GM18507 (cell line): ENCODE measurements at places on chromosomes 4 and X.

GRCh38 chr4:171651071-171651470 lies 162.1 kb upstream of the GALNTL6 start:
- DNase-seq, result no peak

DNA sequence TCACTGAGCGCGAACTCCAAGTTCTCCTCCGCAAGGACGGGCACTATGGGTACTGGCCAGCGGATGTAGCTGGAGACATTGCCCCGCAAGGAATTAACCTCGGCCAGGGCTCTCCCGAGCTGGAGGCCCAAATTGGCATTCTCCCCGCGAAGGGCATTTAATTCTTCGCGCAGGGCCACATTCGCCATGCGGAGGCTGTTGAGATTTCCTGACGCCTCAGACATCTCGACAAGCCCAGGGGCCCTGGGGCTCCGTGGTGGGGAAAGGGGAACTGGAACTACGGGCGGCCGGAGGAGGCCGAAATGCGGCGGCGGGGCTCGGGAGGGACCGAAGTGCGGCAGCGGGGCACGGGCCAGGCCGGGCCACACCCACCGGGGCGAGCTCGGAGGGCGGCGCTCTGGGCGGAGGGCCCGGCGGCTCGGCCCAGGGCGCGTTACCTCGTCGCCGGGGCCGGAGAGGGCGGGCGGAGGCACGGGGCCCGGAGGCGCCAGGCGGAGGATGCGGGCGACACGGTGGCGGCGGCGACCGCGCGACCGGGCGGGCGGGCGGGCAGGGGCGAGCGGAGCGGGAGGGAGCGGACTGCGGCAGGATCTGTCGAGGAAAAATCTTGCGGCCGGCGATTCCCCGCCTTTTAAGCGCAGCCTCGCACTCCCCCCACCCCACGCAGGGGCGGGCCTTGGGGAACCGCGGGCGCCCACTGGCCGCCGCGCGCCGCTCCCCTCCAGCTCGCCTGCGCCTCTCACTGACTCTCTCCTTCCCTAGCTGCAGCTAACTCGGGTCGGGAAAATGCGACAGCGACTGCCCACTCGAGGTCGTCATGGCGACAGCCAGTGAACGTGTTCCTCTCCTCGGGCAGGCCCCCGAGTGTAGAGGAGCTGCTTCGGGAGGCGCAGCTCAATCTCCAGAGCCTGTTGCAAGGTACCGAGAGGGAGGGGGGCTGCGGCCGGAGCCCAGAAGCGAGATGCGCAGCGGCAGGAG lies at the start of gene RTL5:
Gene RTL5, minus strand, starts transcription at position 599 of the 978 bp plus-strand sequence.
- DNase-seq, result no peak

- no peak for DNase-seq
Observed at GRCh38 chr4:73139245-73139644, 69.7 kb upstream of the COX18 start.

DNA sequence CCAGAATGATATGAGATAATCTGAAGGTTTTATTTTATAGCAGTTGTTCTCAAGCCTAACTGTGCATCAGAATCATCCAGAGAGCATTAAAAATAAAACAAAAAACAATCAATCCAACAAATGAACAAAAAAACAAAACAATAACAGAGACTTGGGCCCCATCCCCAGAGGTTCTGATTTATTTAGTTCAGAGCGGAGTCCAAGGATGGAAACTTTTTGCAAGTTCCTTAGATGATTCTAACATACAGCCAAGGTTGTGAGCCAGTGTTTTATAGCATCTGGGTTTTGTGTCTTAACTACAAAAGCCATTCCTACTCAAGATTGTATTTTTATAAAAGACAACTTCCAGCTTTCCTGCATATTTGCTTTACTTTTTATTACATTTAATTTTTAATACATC lies 59.4 kb upstream of the GRPR start:
- DNase-seq, result no peak

DNA sequence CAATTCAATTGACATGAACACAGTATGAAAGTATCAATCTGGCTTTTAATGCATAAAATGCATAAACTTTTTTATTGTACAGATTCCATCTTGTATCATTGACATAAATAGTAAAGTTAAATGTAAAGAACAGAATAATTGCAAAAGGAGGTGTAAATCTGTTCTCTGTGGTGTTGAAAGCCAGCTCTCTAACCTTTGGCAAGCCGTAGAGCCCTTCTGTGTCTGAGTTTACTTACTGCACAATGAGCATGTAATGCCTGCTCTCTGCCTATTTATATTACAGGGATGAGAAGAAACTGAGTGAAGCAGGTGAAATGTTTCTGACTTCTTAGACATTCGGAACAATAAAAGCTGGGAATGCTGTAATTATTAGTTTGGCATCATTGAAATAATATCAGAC lies 389.3 kb upstream of the EPHA5 start:
- DNase-seq, result no peak

DNA sequence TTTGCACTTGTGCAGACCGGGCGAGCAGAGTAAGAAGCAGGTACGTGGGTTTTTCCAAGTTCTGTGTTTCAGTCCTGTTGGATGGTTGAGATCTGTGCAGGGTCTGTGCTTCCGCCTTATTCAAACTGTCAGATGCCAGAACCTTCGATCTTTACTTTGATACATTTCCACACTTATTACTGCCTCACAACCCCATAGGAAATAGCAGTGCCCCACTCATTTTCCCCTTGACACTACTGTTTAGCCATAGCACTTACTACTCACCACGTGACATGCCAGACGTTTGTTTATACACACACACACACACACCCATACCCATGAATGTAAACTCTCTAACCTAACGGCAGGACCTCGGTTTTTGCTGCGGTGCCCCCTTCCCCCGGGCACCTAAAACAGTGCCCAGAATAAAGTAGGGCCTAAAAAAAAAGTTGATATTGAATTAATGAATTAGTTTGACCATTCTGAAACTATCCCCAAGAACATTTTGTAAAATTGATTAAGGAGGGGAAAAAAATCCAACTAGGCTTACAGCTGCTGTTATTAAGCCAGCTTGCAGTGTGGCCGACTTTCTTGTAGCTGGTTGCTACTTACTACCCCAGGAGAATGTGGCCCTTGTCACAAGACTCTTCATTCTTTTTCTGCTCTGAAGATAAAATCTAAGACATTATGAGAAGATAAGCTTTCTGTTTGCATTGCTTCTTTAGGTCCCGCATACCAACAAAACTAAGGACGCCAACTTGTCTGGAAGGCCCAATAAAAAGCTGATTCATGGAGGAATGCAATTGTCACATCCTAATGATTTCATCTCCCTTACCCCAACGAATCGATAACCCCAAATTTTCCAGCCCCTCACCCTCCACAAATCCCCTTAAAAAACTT lies 704 bp upstream of the SEPSECS start:
- no peak for DNase-seq

DNA sequence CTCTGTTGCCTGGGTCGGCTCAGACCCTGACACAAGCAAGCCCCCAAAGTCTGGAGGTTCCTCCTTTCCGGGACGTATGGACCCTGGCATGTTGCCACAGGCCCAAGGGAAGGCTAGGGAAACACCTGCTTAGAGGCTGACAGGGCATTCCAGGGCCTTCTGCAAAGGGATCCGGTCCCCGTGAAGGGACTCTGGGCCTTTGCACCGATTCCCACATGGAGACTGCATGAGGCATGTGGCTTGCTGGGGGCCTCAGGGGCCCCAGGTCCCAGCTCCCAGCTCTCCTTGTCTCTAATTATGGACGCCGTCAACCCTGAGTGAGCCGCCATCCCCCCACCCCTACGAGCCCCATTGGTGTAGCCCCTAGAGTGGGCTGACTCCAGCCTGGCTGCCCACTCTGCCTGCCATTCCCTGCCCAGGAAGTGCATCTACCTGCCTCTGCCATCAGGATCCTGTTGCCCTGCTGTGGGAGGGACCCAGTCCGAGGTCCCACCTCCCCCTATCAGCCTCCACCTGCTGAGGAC lies 4.2 kb upstream of the RGS12 start:
- no peak for DNase-seq

DNA sequence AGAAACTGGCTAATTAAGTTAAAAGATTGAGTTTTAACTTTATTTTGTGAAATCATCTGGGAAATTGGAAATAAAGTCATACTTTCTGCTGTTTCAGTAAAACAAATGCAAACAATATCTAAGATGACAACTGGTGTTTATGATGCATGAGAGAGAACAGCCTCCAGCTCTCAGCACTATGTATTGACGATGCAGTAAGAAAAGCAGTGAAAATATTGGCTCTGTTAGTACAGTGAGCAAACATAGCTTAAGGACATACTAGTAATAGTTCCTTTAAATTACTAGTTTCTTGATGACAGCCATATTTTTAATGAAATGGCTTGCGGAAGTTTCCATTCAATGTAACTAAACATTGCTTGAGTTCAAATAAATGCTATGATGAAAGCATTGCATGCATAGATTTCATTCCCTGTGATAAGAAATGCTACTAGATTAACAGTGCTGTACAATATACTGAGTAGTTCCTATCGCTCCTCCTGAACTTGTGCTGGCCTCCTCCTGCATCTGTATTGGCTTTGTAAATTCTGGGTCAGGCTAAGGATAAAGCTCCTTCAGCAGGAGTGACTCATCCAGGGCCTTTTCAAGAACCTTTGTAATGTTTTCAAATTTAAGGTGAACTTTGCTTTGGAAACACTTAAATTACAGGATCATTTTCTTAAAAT lies 11.6 kb downstream of the ARHGAP24 start:
- no peak for DNase-seq

DNA sequence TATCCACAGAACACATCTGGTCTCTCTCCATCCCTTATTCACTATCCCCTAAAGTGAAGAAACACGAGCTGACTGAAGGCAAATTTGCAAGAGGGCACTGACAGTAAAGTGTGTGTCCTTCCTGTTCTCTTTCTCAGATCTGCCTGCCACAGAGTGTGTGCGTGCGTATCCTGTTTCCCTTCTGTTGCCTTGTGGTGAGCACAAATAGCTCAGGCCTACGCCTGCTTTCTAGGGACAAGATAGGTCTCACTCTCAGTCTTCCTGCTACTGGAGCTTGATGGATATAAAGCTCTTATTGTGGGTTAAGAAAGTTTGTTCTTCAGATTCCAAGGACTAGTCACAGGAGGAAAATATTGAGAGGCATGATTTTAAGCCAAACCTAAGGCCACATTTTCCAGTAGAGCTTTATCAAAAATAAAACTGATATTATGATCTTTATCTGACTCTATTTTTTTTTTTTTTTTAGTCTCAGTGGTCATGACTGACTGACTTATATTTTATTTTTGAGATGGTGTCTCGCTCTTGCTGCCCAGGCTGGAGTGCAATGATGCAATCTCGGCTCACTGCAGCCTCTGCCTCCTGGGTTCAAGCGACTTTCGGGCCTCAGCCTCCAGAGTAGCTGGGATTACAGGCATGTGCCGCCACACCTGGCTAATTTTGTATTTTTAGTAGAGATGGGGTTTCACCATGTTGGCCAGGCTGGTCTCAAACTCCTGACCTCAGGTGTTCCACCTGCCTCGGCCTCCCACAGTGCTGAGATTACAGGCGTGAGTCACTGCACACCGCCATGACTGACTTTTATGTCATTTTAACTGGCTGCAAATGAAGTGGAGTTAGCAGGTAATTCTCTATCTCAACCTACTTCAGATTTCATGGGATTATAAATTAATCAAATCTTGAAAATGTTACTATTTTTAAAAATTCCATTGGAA lies 140.3 kb upstream of the SH3RF1 start:
- peak; percentile 25 for DNase-seq

DNA sequence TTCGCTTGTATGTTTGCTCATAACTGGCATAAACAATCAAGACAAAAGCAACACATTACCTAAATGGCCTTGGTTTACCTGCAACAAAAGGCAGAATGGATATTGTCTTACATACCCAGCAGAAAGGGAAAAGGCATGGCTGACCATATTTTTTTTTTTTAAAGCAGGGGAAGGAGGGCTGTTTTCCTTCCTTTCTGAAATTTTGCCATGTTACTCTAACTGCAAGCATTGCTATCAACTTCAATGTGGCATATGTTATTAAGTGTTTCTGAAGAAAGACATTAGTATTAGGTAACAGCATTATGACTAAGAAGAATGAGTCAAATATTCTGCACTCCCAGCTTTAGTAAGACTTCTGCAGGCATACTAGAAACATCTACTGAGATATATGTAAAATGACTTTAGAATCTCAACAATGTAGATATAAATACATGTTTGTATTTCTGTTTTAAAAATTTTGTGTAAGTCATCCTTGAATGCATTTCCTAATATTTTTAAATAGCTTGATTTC lies 512.6 kb upstream of the FAM241A start:
- no peak for DNase-seq

DNA sequence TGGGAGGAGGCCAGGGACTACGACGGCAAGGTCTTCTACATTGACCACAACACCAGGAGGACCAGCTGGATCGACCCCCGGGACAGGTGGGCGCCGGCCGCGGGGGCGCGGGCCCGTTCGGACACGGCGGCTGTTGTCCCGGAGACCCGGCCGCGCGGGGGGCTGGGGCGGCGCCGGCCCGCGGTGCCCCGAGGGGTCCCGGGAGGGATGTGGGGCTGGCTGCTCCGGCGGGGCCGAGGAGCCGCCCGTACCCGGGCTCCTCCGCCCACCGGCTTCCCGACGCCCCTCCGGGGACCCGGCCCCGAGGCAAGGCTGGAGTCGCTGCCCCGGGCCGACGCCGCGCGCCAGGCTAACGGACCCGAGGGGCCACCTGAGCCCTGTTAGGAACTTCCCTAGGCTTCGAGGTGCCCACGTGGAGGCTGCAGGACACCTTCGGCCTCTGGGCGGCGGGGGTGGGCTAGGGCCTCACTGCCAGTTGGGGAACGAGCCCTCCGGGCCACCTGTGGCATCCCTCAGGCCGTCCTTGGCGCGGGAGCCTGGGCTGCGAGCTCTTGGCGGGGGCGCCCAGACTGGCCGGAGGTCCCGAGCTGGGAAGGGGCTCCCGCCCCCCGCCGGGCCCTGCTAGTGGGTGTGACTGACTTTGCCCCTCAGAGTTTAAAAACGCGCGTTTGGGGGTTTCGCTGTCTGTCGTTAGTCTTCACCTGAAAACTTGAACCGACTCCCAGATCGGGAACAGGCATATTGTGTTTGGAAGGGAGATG lies 660 bp downstream of the WWC2 start:
- DNase-seq, result no peak

GRCh38 chr4:185693548-185694215 lies 118.3 kb downstream of the SORBS2 start:
- no peak for DNase-seq

- DNase-seq, result no peak
Observed at GRCh38 chr4:151099976-151100417, 569 bp downstream of the RPS3A start.

DNA sequence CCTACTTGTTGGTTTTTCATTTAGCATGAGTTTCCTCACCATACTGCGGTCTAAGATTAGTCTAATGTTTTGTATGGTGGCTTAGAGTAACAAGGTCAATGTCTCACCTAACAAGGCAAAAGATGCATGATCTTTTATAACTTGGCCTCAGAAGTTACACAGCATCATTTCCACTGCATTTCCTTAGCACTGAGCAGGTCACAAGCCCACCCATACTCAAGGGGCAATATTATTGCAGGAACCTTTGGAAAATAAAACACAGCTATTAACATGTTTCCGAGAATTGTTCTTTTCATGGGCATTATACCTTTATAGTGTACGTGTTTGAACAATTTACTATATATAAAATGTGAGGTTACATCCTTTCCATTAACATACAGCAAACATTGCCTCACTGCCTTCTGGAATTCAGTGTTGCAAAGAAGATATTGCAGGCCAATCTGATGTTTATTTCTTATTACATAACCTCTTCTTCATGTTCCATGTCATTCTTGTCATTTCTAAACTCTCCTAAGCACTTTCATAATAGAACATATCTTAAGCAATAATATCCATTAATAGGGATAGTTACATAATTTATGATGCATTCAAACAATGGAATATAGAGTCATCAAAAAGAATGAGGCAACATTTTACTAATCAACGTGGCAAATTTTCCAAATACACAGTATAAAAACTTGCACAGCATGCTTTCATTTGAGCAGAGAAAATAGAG lies 153.8 kb downstream of the AREG start:
- no peak for DNase-seq

- no peak for DNase-seq
Observed at GRCh38 chr4:183618681-183619080, 40.3 kb downstream of the RWDD4 start.
